ENCODE measurements at places on chromosomes 11 and 22. TPM values are rescaled to one million over a fixed set of nuclear protein-coding genes. Genes with fewer than 3 reads are reported as not detected.

GRCh38 chr11:11208994-11209393 lies 144.1 kb downstream of the CSNK2A3 start:
- no peak for DNase-seq
- no peaks in the 10 kb centered on the region for H3K27me3 ChIP-seq
- H3K4me1 ChIP-seq: no peaks in the 10 kb centered on the region
- H3K4me3 ChIP-seq: no peak overlapping the region
- H3K36me3 ChIP-seq: no peaks in the 10 kb centered on the region
- no peak overlapping the region for H3K27ac ChIP-seq

DNA sequence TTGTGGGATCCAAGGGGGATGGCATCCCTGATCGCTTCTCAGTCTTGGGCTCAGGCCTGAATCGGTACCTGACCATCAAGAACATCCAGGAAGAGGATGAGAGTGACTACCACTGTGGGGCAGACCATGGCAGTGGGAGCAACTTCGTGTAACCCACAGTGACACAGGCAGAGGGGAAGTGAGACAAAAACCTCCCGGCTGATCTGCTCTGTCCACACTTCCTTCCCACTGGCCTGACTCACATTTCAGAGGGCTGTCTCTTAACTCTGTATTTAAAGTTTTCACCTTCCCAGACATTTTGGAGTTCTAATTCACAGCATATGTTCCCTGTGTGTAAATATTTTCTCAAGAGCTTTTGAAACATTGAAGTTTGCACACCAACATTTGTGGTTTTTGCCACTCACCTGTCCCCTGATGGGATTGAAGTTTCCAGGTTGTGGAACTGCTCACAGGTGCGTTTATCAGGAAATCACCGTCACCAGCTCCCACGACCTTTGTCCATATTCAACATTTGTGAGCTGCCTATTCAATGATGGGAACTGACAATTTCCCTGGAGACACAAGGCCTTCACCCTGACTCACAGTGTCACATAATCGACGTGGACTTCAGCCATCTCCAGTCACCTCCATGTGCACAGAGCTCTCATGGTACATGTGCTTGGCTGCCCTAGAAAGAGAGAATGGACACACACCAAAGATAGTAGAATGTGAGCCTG lies 99.2 kb downstream of the VPREB1 start:
- H3K36me3 ChIP-seq: no peaks in the 10 kb centered on the region
- H3K27me3 ChIP-seq: no peaks in the 10 kb centered on the region
- no peak for DNase-seq
- no peak overlapping the region for H3K4me3 ChIP-seq
- no peaks in the 10 kb centered on the region for H3K4me1 ChIP-seq

GRCh38 chr11:34086554-34087283 lies 18.7 kb upstream of the NAT10 start:
- H3K36me3 ChIP-seq: peaks cover 17% of the 10 kb centered on the region
- H3K4me1 ChIP-seq: no peaks in the 10 kb centered on the region
- DNase-seq: no peak
- no peak overlapping the region for H3K27ac ChIP-seq
- no peaks in the 10 kb centered on the region for H3K27me3 ChIP-seq

Gene IFITM10
- total RNA-seq: 6.1 TPM

DNA sequence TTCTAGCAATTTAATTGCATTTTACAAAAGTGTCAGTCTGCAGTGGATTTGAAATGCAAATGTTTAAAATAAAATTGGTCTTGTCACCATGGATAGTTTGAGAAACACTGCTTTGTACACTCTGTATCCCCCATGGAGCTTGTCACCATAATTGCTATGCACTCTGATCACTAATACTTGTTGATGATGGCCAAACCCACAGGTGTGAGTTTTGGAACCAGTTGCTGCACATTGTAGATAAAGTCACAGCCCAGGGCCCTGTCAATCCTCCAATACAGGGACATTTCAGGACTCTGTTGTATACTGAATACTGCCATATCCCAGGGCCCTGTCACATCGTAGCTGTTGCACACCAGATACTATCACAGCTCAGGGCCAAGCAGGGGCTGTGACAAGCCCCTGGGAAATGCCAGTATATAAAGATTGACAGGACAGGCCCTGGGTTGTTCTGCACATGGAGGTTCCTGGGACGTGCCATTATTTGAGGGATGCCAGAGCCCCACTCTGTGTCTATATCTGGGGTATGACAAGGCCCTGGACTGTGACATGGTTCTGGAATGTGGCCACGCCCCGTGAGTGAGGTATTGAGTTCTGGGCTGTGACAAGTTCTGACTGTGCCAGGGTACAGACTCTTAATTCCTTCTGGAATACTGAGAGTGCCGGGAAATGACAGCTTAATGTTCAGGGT lies 27.9 kb upstream of the SMPD1 start:
- peak overlapping the region; percentile 18 for H3K4me3 ChIP-seq
- H3K27me3 ChIP-seq: no peaks in the 10 kb centered on the region
- H3K4me1 ChIP-seq: peaks cover 12% of the 10 kb centered on the region
- DNase-seq: peak; percentile 94
- H3K36me3 ChIP-seq: no peaks in the 10 kb centered on the region
- H3K27ac ChIP-seq: peak overlapping the region; percentile 91
